ENCODE measurements at places on chromosomes 5 and 9.
A peak's percentile ranks its signal among the peaks of the same experiment; 100 is the strongest.

DNA sequence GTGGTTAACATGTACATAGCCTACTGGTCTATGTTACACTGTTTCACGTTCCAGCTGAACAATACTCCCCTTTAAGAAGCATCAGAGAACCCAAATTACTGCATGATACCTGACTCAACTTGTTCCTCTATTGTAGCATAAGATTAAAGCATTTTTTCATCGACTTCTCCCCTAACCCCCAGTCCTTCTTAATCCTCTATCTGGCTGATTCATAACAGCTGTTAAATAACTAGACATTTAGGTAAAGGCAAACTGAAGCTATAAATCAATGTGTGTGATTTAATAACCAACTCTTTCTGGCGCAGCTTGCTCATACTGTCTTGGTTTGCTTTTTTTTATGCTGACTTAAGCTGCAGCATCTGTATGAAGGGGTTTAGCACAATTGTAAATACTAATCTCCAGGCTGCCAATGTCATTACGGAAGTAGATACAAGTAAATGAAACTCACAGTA lies 94.2 kb upstream of the MTAP start:
- no peak for DNase-seq

DNA sequence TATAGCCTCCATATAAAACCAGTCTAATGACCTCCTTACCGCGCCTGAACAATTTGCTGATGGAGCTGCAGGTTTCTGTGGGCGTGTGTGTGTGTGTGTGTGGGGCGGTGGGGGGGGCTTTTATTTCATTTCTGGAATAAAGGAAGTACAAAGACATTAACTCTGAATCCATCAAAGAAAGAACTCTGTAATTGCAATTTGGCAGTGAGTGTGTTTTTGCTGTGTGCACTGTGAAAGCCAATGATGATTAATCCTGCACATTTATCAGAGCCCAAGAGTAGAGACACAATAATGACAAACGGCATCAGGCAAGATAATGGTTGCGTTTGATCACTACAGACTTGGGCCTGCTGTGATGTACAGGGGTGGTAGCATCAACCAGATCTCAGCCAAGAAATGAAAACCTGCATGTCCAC lies 29.3 kb upstream of the NDFIP1 start:
- no peak for DNase-seq

DNA sequence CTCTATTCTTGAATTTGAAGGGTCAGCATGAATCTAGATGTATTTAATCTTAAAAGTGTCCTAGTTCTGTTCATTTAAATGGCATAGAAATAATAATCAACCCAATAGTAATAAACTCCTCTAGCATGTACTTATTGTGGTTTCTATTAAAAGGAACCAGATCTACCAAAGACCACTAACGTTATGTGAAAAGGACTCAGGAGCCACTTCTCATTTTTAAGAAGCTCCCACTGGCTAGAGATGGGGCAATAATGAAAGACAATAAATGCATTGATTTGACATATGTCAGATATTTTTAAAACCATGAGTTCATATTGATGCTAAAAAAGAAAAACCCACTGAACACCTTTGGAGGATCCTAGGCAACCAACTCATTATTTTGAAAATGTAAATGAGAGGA lies 191.9 kb downstream of the ATP10B start:
- no peak for DNase-seq

DNA sequence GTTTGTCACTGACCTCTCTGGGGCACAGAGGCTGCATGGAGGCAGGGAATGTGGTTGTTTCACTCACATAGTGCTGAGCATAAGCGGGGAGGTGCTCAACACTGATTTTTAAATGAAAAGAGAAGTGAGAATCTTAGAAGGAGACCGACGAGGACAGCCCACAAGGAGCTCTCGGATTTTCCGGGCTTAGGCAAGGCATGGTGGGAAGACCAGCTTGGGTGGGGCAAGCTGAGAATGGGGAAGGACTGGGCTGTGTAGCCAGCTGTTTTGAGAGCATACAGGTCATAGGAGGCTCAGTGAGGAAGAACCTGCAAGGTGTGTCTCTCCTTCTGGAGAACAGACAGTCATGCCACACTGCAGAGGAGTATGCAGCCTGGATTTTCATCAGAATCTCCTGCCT lies 86.0 kb upstream of the TNFSF8 start:
- DNase-seq: no peak

GRCh38 chr5:134070725-134071613 lies 43.5 kb upstream of the TCF7 start:
- no peak for DNase-seq

GRCh38 chr9:123655681-123656423 lies 274.1 kb downstream of the DENND1A start:
- no peak for DNase-seq

GRCh38 chr9:124797343-124798103 lies 20.6 kb downstream of the OLFML2A start:
- DNase-seq: no peak

GRCh38 chr9:73095425-73095824 lies 56.2 kb upstream of the ANXA1 start:
- DNase-seq: no peak

- no peak for DNase-seq
Measured at GRCh38 chr9:21616082-21616778, 134.1 kb upstream of the IFNE start.

DNA sequence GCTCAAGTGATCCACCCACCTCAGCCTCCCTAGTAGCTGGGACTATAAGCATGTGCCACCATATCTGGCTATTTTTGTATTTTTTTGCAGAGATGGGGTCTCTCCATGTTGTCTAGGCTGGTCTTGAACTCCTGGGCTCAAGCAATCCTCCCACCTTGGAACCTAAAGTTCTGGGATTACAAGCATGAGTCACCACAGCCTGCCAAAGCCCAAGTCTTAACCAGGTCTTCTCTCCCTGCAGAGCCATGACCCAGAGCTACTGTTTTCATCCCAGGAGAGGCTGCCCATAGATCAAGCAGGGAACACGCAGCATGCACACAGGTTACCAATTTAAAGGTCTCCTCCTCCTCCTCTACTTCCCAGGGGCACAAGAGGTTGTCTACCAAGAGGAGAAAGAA lies 29.7 kb downstream of the PCDHGC5 start:
- DNase-seq: no peak

DNA sequence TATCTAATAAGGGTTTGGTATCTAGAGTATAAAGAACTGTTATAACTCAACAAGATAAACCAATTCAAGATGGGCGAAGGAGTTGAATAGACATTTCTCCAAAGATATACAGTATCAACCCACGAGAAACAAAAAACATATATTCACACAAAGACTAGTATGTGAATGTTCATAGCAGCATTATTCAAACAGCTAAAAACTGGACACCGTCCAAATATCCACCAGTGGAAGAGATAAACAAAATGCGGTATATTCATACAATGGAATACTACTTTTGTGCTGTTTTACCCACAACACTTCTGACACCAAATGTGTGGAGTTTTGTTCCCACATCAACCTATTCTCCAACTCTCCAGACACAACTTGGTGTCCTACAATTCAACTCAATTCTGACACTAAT lies 33.1 kb downstream of the EGR1 start:
- no peak for DNase-seq

DNA sequence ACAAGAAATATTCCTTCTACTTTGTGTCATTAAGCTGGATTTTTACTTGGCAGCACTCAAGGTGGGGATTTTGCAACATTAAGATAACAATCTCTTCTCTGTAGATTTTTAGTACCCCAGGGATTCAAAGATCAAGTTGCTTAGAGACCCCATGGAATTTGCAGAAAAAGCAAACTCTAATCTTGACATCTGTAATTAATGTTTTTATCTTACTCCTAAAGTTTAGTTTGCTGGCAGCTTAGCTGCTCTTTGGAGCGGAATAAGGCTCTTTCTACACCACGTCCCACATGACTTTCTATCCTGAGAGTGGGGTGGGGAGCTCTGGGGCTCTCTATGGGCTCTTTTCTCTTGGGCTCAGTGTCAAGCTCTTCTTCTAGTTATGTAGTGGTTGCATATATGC lies 21.7 kb upstream of the SPDL1 start:
- DNase-seq: no peak

DNA sequence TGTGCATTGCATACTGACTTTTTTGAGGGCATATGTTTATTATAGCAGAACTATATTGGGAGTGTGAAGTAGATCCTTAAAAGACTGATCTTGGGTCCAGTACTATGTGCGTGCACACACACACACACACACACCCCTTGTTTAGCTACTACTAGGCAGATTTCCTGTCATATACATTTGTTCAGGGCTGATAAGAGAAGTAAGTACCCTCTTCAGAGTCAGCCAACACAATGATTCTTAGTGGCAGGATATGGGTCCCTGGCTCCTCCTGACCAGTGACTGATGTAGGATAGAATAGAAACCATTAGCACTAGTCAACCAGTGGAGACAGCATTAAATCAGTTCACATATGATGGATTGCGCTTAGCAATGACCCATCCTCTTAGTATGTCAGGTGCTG lies 76.2 kb upstream of the MIER3 start:
- DNase-seq: no peak

GRCh38 chr9:37210737-37211523 lies 90.6 kb downstream of the ZCCHC7 start:
- DNase-seq: no peak

DNA sequence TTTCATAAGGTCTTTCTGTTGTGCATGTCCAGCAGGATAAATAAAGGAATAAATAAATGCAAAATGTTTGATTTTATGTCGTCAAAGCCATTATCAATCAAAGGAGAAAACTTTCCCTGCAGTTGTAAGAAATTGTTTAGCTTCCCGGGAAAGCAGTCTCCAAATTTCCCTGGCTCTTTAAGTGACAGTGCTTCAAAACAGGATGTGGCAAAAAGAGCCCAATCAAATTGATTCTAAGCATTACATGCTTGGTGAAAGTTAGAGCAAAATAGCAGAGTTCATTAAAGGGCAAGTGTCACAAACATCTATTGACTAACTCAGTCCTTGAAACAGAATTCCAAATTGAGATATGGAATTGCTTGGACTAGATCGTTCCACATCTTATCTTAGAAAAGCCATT lies 704.1 kb downstream of the PRELID2 start:
- no peak for DNase-seq

DNA sequence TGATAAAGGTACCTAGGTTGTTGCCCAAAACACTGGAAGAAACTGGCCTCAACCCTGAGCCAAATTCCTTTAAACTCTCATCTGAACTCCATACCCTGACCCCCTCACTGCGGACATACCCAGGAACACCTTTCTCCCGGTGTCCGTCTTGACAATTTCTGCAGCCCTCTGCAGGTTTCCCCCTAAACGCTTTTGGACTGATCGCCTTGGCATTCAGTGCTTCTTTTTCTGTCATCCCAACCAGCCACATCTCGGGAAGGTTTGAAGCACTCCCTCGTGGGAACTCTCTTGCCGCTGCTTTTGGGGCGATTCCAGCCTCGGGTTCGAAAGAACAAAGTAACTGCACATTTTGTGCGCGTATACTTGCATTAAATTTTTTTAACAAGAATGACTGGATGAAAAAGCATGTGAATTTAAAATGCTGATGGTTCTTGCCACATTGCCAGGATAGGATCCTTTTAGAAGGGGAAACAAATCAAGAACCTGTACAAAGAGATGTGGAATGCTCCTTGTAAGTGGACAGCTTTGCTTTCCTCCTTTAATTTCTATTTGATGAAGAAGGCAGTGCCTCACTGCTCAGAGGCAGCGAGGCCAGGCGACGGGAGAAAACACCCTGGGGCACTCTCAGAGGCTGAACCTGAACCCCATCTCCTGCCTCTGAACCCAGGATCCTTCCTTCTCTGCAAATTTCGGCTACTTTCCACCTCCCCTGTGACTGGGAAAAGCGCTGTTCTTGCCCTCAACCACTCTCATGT lies 615 bp downstream of the PSMD5 start:
- DNase-seq: no peak

DNA sequence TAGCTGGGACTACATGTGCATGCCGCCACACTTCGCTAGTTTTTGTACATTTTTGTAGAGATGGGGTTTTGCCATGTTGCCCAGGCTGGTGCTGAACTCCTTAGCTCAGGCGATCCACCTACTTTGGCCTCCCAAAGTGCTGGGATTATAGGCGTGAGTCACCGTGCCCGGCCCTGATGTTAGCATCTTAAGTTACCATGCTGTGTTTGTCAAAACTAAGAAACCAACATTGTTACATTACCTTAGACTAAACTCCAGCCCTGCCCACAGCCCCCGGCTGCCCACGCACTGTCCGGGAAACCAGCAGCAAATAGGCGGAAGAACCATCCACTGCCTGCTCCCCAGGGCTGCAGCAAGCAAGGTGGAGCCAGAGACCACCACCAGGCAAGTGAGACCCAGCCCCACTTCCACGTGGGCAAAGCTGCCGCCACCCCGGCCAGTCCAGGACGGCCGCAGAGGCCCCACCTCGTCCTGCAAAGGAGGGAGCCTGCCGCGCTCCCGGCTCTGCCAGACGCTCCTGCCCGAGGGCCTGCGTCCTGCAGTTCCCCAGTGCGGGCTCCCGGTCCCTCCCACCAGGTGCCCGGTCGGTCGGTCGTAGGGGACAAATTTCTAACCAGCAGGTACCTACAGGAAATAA lies 35.7 kb upstream of the TXN start:
- no peak for DNase-seq

GRCh38 chr9:83355024-83355444 lies 183.2 kb downstream of the FRMD3 start:
- DNase-seq: peak; percentile 51

DNA sequence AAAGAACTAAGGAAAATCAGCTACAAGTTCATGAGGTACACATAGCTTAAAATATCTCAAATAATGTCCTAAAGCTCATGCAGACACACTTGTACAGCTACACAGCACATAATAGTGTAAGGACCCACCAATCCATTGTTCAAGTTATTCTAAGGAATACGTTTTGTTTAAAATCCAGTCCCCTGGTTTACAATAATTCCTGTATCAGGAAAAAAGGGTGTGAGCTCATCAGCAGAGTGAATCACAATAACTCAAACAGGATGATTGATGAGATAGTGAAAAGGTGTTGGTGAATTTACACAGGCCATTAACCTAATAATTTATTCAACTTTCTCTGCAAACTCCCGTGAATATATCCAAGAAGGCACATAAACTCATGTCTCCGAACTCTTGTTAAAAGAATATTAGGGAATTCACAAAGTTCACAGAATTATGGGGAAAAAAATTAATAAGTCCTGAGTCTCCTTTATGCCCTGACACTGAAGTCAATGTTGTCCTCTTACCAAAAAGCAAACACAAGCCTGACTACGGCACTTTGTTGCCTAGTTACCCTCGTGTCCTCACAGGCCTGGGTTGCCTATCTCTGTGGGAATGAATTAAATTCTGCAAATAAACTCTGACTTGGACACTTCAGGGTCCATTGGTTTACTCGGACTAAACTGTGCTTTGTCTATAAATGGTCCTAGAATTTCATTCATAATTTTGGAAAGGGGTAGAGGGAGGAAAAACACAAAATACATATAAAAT lies 142.8 kb upstream of the PDE4D start:
- DNase-seq: no peak

- DNase-seq: no peak
Measured at GRCh38 chr9:82404196-82404870, 415.8 kb downstream of the SPATA31D1 start.

GRCh38 chr5:117679046-117679445 lies 1104.4 kb upstream of the SEMA6A start:
- no peak for DNase-seq

Measured in muscle of arm (tissue), 14 donors.